Activated naive CD4-positive, alpha-beta T cell (primary cell): ENCODE measurements at places on chromosomes 6 and 20.
A peak's percentile ranks its signal among the peaks of the same experiment; 100 is the strongest.

DNA sequence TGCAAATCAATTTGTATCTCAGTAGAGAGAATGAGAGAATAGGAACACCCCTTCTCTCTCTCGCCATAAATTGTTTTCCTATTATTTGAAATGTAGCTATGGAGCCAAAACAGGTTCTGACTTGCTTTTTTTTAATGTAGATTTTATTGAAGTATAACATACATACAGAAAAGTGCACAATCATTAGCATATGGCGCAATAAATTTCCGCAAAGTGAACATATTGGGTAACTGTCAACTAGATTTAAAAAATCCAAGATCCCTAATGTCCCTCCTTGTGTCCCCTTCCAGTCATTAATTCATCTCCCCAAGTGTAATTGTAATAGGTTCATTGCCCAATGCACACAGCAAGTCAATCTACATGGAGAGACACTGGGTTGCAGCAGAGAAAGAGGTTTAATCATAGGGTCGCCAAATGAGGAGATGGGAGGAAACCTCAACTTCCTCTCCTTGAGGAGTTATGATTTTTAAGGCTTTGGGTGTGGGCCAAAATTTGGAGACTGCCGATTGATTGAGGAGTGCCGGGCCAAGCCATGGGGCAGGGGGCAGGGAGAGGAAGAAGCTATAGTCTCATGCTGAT, 43.3 kb upstream of the TGM3 start:
- DNase-seq: no peak

DNA sequence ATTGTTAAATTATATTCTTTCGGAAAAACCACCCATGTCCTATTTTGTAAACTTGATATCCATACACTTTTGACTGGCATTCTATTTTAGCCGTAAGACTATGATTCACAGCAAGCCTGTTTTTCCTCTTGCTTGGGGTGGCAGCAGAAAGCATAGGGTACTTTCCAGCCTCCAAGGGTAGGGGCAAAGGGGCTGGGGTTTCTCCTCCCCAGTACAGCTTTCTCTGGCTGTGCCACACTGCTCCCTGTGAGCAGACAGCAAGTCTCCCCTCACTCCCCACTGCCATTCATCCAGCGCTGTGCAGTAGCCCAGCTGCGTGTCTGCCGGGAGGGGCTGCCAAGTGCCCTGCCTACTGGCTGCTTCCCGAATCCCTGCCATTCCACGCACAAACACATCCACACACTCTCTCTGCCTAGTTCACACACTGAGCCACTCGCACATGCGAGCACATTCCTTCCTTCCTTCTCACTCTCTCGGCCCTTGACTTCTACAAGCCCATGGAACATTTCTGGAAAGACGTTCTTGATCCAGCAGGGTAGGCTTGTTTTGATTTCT, 2.1 kb upstream of the ESR1 start:
- no peak for DNase-seq

DNA sequence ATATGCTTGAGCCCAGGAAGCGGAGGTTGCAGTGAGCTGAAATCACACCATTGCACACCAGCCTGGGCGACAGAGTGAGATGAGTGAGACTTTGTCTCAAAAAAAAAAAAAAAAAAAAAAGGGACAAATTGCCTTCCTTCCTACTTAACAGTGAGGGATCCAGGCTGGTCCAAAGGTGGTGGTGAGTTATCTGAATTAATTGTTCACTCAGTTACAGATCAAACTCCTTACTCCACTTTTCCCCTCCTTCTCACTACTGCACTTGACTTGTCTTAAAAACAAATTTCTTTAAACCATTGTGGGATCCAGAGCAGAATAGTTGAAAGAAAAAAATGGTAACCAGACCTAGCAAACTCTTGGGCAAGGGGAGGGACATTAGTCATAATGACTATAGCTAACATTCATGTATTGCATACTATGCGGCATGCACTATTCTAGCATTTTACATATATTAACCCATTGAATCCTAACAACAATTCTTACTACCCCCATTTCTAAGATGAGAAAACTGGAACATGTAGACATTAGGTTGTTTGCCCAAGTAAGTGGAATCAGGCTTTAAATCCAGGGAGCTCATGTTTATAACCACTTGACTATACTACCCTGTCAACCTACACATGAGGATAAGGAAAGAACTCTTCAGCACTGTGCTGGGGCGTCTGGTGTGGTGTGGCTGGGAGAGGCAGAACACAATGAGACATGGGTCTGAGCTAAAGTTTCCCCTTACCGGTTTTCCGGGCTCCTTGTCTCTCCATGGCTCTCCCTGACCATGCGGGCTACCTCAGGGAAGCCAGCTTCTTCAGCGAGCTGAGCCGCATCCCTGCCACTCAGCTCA, 1.5 kb downstream of the GPANK1 start:
- DNase-seq: no peak

GRCh38 chr6:129140526-129140925, 257.6 kb downstream of the LAMA2 start:
- DNase-seq: no peak

DNA sequence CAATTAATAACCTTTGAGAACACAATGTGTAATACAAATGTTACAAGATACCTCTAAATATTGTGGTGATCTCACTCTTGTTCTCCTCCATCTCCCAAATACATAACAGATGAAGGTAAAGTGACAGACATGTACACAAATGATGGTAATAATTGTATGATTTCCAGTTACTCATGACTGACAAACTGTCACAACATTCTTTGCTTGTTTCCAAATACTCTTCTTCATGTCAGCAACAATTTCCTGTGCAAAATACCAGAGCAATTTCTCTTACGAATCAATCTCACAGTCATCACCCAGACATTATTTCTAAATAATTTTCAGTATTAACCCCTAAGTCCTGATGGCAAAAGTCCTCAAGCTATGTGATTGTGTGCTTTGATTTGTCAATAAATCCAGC, 92.9 kb downstream of the RPS12 start:
- DNase-seq: no peak

DNA sequence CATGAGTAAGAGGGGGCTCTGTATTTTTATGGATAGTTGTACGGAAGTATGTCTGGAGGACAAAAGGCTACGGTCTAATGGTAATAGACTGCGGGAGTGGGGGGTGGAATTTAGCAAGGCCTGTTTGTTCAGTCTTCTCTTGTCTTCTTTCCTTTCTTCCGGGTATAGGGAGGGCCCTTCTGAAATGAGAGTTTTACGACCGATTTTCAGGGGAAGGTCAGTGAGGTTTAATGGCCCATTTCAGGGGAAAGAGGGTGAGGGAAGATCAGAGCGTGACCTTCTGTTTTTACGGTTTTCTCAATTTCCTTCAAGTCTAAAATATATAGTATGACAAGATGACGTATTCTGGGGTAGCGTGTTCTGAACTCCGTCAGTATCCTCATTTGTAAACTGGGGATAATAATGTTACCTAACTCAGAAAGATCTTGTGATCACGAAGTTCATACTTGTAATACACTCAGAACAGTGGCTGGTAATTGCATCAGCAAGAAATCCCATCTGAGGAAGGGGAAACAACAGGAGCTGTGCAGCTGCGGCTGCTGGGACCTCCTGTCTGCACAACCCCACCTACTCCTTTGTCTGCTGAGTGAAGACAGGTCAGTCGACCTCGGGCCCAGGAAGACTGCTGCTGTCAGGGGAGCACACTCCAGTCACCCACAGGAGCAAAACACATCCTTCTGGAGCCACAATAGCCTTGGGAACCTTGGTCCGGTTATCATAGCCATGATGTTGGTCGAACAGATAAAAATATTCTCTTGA, 90.4 kb downstream of the MAP3K7 start:
- DNase-seq: no peak

DNA sequence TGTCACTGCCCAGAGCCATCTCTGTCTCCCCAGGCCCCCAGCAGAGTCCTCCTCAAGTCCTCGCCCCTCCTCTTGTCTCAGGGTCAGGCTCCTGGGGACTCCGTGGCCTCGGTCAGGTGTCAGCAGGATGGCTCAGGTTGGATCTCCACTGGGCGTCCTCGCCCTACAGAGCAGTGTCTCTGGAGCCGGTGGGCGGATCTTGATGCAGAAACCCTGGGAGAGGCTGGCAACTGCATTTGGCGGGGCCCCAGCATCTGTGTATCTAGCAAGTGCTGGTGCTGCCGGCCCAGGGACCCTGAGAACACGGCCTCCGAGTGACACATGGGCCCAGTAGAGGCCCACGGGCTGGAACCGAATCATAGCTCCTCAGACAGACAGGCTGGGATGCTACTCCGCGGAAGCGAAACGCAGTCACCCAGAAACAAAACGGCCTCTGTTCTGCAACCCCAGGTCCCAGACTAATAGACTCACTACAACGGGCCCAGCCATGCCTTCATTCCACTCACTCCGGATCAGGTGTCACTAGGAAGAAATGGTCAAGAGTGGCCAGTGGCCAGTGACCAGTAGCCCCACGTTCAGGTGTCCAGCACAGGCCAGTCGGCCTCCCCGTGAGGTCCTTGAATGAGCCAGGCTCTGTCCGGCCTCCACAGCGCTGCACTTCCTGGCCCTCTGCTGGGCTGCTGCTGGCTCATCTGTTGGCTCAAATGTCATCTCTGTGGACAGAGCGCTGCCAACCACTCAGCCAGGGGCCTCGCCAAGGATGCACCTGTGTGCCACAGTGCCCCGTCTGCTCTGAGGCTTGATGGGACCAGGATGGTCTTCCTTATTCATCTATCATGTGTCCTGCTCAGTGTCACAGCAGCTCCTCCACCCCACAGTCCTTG, 12.6 kb upstream of the FRMD1 start:
- DNase-seq: no peak

- DNase-seq: no peak
Measured at GRCh38 chr6:56278171-56278591, 30.8 kb upstream of the COL21A1 start.

DNA sequence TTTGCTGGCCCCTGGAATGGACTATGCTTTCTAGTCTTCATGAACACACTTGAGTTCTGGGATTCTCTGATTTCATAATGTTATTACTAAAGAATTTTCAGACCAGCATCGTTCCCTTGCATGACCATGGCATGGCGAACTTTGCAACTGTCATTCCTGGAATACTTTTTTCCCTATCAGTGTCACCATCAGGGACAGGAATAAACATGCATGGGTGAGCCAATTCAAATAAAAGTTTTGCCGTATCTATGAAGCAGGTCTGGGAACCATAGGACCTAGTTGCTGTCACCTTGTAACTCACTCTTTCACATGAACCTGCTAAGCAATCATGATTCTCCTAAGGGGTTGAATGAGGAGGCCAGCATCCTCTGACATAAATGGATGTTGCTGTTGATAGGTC, 68.2 kb upstream of the AGPAT4 start:
- no peak for DNase-seq

- no peak for DNase-seq
Measured at GRCh38 chr6:43744931-43745727, 24.9 kb upstream of the VEGFA start.

GRCh38 chr20:37377346-37378081, 31.6 kb downstream of the SRC start:
- no peak for DNase-seq

- no peak for DNase-seq
Measured at GRCh38 chr6:14520536-14520935, 403.0 kb downstream of the CD83 start.

DNA sequence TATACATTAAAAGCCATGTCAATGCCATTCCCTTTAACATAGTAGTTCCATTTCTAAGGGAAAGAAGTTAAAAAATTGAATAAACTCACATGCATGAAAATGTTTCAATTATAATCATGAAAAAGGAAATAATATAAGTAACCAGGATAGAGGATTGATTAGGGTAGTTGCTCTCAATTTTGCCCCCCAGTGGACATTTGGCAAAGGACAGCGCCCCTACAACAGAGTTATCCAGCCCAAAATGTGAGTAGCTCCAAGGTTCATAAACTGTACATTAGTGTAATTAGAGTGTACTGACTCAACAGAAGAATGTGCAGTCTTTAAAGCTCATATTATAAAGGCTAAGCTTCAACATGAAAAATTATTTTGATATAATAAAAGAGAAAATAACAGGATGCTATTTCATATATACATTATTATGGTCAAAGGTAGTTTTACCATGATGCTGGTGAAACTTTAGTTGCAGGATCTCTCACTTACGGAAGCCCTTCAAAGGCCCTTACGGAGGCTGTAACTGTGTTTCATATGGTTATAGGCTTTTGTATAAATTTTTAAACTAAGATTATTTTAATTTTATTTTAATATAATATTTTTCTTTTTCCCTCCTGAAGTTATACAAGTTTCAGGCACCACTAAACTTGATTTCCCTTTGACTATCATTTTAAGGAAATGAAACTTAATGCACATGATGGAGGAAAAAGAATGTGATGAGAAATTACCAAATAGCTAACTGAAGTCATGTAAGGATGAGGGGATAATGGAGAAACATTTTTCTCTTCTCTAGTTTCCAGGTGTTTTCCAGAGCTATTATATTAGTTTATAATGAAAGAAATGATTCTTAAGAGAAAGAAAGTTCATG, 403.6 kb downstream of the PLCB1 start:
- no peak for DNase-seq

DNA sequence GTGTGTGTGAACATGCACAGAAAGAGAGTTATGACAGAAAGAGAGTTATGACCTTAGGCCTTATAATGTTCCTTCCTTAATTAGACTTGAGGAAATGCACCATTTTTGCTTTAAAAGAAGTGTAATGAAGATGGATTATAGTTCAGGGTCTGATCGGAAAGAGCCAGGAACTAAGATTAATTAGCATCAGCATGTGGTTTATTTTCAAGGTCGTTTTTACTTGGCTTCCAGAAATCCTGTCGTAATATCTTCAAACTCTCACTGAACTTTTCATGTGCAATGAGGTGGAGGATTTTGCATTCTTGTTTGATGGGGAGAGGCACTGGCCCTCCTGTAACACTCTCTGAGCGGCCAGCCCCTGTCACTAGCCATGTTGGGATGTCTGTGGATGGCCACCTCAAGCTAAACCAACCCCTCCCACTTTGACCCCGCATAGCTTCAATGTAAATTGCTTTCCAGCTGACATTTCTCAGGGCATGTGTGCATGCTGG, 116.8 kb downstream of the CDC5L start:
- no peak for DNase-seq

DNA sequence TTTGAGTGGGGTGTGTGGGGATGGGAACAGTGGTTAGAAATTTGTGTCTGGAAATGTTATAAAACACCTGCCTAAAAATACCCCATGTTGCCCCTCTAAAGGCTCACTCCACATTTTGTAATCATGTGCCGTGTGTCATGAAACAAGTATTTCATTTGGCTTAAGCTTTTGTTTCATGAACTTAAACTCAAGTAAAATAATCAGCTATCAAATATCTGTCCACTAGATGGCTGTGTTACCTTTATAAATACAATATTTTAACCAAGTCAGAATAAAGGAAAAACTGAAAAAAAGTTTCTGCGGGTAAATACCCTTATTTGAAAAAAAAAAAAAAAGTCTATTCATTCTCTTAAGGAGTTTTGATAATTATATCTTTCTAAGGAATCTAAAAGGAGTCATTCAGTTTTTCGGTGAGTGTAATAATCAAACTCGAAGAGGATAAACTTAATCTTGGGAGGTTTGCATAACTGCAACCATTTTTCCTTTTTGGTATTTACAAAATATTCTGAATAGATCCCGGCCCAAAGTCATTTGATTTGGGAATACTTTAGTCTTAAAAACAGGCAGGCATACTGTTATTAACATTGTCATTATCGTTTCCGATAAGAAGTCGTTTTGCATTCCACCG, 29.9 kb upstream of the MTRF1L start:
- DNase-seq: no peak

GRCh38 chr6:124203101-124203811, 399.6 kb downstream of the NKAIN2 start:
- no peak for DNase-seq

- DNase-seq: peak; percentile 8
Measured at GRCh38 chr6:149060300-149060984, 257.1 kb upstream of the TAB2 start.
